NCI-H526 treated with DMSO at 0.1 percent for 48 hours (cell line): ENCODE measurements at places on chromosomes 6 and 20.

DNA sequence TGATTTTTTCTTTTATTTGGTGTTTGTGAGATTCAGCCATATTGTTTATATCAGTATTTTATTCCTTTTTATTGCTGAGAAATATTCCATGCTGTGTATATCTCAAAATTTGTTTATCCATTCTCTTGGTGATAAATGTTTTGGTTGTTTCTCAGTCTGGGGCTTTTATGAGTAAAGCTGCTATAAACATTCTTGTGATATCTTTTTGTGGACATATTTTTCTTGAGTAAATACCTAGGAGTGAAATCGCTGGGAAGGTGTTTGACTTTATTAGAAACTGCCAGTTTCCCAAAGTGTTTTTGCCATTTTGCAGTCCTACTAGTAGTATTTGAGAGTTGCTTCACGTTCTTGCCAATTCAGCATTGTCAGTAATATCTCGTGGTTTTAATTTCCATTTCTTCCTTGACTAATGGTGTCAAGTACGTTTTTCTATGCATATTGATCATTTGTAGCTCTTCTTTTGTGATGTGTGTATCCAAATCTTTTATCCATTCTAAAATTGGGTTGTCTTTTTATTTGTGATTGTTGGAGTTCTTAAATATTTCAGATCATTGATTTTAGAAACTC lies 31.1 kb upstream of the DYNLRB1 start:
- no peak for DNase-seq

DNA sequence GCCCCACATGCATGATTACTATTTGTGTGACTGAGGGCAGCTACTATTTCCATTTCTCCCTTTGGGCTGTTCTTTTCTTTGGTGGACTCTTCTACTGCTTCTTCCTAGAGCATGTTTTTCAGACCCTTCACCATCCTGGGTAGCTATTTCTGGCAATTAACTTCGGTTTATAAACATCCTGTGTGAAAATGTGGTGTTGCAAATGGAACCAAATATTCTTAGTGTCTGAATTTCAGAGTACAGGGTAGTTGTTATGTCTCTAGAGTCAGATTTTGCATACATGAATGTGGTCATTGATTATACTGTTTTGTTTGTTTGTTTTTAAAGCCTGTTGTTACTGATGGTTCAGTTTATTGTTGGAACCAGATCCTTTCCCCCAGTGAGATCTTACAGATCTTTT lies 49.7 kb downstream of the PROKR2 start:
- no peak for DNase-seq

DNA sequence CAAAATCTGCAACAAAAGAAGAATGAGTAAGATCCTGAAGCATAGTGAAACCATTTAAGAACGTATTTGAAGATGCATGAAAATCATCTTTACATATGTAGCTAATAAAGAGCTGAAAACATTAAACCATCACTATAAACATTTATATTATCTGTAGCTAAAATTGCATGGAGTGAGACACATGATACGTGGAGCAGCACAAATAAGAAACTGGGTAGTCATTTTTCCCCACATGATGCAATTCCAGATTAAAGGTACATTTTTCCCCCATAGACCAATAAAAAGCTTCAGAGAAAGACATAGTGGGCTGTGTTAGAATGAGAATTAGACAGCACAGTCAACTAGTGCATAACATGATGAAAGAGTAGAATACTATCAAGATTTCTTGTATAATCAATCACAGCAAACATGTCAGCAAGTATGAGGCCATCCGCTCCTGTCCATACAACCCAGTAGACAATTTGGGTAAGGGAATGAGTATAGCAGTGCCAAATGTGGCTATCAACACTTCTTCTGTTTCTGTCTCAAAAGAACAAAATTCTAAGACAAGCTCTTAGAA lies 67.0 kb downstream of the RSPO3 start:
- DNase-seq, result no peak

DNA sequence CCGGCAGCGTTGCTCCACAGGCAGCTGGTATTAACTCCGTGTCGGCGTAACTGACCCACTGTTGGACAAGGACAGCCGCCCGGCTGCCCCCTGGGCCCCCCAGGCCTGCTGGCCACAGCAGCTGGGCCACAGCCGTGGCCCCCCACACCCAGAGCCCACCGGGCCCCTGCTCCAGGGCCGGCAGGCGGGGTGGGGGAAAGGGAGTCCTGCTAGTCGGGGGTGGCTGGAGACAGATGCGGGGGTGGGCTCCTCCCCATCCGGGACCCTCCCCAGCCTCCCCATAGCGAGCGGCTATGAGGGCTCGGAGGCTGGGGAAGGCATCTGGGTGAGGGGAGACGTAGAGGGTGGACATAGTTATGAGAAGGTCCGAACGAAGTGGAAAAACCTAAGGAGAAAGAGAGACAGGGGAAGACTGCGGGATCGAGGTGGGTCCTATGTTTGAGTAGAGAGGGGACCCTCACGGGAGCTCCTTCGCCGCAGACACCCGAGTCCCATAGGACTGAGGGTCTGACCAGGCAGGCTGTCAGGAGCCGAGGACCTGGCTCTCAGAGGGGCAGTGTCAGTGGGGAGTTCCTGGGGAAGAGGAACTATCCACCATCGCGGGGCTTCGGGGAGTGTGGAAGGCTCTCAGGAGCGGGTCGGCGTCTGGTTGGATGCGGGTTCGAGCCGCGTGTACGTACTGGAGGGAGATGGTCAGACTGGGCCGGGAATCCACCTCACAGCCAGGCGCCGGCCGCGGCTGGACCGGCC lies 511 bp downstream of the VARS1 start:
- DNase-seq, result no peak

DNA sequence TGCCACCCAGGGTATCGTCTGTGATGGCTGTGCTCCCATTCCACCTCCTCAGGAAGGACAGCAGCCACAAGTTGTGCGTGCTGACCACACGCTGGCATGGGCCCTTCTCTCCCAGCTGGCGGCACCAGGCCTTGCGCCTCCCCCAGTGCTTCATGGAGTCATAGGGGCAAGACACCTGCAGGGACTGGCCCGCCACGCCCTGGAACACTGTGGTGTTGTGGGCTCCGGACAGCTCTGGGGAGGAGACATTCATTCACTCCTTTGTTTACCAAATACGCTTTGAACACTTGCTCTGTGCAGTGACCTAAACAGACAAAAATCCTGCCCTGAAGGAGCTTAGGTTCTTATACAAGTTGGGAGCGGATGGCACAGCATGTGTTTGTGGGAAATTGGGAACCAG lies 1.5 kb downstream of the TREM2 start:
- DNase-seq, result no peak

- DNase-seq, result no peak
These were observed 102.6 kb downstream of the ATP9A start for GRCh38 chr20:51665543-51666118.

DNA sequence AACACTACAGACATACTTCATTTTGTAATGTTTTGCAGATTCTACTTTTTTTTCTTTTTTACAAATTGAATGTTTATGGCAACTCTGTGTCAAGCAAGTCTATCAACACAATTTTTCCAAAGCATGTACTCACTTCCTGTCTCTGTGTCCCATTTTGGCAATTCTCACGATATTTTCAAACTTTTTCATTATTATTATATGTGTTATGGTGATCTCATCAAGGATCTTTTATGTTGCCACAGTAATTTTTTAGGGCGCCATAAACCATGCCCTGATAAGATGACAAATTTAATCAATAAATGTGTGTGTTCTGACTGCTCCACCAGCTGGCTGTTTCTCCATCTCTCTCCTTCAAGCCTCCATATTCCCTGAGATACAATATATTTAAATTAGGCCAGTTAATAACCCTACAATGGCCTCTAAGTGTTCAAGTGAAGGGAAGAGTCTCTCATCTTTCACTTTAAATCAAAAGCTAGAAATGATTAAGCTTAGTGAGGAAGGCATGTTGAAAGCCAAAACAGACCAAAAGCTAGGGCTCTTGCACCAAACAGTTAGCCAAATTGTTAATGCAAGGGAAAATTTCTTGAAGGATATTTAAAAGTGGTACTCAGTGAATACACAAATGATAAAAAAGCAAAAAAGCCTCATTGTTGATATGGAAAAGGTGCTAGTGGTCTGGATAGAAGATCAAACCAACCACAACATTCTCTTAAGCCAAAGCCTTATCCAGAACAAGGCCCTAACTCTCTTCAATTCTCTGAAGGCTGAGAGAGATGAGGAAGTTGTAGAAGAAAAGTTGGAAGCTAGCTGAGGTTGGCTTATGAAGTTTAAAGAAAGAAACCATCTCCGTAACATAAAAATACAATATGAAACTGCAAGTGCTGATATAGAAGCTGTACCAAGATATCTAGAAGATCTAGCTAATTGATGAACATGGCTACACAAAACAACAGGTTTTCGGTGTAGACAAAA lies 194.4 kb upstream of the TAB2 start:
- no peak for DNase-seq

- no peak for DNase-seq
These were observed 1.6 kb downstream of the SRSF6 start for GRCh38 chr20:43459022-43459942.

DNA sequence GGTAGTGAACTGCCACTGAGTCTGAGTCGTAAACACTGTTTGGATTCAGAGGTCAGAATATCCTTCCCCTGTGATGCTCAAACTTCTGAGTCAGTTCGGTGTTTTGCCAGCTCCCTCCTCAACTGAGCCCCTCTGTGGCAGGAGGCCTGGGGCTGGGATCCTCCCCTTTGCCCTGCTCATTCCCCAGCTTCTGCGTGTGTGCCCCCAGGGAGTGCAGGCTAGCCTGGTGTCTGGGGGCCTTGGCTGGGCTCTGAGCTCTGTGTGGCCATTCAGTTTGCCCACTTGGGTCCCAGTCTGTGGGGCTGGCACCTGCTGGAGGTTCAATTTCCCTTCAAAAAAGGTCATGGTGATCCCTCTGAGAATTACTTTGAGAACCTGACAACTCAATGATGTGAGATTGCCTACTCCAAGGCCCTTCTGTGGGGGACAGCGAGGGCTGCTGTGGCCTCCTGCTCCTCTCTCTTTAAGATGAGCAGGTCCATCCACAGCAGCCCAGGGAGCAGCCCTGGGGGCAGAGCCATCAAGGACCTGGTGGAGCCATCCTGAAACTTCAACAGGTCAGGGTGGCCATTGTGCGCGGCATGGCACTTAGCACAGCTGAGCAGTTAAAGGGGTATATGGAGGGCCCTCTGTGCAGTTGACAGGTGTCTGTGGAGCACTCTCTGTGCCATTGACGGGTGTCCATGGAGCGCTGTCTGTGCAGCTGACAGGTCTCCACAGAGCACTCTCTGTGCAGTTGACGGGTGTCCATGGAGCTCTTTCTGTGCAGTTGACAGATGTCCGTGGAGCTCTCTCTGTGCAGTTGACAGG lies 147.2 kb downstream of the SYCP2 start:
- DNase-seq, result no peak

GRCh38 chr6:116386581-116387299 lies 16.0 kb downstream of the DSE start:
- no peak for DNase-seq

DNA sequence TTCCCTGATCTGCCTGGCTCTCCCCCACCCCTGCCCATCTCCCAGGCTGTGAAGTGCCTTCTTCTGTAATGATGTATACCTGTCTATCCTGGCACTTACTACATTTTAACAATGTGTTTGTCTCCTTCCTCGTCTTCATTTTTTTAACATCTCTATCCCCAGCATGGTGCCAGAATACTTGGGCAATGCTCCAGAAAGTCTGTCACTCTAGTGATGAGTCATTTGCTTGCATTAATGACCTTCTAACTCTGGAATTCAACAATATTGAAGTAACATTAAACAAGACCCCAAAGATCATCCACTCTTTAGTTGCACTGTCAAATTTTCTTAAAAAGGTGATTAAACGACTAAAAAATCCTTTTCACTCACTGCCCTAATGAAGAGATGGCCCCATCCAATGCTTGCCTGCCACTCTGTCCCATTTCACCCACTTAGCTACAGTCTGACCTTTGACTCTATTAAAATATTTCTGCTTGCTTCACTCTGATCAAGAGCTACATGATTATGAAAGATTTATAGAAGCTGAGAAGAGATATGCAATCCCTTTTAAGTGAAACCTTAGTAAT lies 7.7 kb upstream of the KLHL31 start:
- no peak for DNase-seq

- no peak for DNase-seq
These were observed 203.2 kb upstream of the MAP3K7 start for GRCh38 chr6:90790058-90790457.

GRCh38 chr6:168666170-168666569 lies 225.2 kb downstream of the SMOC2 start:
- no peak for DNase-seq

DNA sequence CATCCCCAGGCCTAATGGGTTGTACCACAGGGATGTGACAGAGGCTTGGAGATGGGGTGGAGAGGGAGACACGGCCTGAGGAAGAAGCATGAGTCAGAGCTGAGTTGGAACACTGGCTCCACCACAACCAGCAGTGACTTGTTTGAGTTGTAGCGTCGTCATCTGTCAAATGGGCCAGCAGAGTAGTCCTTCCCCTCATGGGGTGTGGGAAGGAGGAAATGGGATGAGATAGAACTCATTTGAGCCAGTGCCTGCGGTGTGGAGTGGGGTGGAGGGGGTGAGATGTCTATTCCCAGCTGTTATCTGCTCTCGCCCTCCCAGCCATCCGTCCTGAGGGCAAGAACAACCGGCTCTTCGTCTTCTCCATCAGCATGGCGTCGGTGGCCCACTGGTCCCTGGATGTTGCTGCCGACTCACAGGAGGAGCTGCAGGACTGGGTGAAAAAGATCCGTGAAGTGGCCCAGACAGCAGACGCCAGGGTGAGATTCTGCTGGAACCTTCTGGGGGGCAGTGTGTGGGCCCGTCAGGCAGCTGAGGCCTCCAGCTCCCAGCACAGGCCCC lies 32.5 kb downstream of the PLCG1 start:
- no peak for DNase-seq

- no peak for DNase-seq
These were observed 177.0 kb downstream of the ARID1B start for GRCh38 chr6:156954191-156954590.

- no peak for DNase-seq
These were observed 37.6 kb upstream of the PLCB1 start for GRCh38 chr20:8094415-8094818.

- DNase-seq, result no peak
These were observed 4.9 kb downstream of the ABCC10 start for GRCh38 chr6:43432009-43432945.

DNA sequence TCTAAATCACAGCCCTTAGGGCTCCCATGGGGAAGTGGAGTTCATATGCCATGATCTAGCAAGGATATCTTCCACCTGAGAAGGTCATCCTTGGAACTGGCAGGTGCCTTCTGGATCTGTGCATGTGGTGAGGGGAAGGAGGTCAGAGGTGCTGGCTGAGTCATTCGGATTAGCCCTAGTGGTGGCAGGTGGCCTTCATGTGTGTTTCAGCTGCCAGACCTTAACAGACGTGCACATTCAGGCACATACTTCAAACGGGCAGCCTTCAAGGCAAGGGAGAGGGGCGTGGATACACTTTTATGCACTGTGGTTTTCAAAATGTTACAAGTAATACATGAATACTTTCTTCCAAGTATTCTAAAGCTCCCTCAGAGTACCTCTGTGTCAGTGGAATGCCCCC lies 51.2 kb downstream of the BMP6 start:
- DNase-seq, result no peak

GRCh38 chr6:12297363-12298016 lies 7.3 kb downstream of the EDN1 start:
- no peak for DNase-seq
